ENCODE measurements at places on chromosomes 6 and 20.

DNA sequence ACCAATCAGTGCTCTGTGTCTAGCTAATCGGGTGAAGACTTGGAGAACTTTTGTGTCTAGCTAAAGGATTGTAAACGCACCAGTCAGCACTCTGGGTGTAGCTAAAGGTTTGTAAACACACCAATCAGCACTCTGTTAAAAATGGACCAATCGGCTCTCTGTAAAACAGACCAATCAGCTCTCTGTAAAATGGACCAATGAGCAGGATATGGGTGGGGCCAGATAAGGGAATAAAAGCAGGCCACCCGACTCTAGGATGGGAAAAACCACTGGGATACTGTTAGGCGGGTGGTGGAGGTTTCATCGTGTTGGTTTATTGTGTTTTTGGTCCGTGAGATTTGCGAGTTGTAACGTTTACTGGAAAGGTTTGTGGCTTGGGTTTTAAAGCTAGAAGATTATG, 25.5 kb upstream of the GFOD1 start:
- H3K4me3 ChIP-seq = no peak overlapping the region
- no peaks in the 10 kb centered on the region for H3K36me3 ChIP-seq
- no peak for DNase-seq
- H3K4me1 ChIP-seq = peaks cover 11% of the 10 kb centered on the region

GRCh38 chr6:28865401-28866204, 58.2 kb downstream of the TRIM27 start:
- peak overlapping the region; percentile 78 for H3K27ac ChIP-seq
- no peaks in the 10 kb centered on the region for H3K36me3 ChIP-seq
- peaks cover 23% of the 10 kb centered on the region for H3K4me1 ChIP-seq
- H3K27me3 ChIP-seq = no peaks in the 10 kb centered on the region
- no peak for DNase-seq

DNA sequence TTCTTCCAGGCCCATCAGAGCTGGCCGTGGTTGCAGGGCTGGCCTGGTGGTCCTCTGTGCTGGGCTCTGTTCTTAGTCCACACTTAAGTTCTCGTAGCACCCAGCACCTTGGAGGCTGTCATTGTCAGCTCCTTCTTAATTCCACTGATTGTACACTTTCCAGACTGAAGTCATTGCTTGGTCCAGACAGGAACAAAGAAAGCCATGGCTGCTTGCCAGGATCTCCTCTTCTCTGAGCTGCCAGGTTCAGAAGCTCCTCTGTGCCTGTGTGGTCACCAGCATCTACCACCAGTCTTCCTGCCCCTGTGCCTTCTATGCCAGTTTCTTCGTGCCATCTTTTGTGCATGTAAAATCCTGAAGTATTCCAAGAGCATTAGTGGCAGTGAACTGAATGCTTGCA, 39.5 kb upstream of the PCMTD2 start:
- peaks cover 18% of the 10 kb centered on the region for H3K4me1 ChIP-seq
- H3K27ac ChIP-seq = no peak overlapping the region
- H3K36me3 ChIP-seq = no peaks in the 10 kb centered on the region
- H3K27me3 ChIP-seq = no peaks in the 10 kb centered on the region

DNA sequence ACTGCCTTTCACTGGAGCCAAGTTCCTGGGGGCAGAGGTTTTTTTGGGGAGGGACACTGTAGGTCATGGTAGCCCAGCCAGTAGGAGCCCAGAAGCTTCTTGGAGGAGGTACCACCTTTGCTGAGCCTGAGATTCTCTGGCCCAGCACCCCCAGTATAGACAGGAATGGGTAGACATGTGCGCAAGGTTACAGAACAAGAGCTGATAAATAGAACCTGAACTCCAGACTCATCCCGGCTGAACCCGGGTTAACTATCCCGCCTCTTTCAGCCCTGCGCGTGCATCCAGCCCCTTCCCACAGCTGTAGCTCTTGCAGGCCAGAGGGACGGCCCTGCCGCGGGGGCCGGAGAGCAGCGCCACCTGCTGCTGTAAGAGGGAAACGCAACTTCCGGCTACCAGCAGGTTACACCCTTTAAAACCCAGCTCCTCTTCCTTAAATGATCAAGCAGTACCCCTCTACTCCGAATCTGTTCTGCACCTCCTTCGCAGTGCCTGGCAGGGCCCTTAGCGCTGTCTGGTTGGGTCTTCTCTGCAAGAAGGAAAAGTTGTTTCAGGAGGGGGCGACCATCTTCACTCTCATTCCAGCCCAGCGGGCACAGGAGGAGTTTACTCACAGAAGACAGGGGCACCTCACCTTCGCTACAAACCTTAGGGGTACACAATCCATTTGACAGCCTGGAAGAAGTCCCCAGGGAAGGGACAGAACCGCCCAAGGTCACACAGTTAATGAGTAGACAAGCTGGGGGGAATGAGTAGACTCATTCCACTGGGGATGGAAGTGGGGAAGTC, 7.5 kb downstream of the SRXN1 start:
- H3K36me3 ChIP-seq = no peaks in the 10 kb centered on the region
- no peak overlapping the region for H3K27ac ChIP-seq
- DNase-seq = no peak
- peaks cover 7% of the 10 kb centered on the region for H3K4me1 ChIP-seq
- no peak overlapping the region for H3K4me3 ChIP-seq
- H3K27me3 ChIP-seq = no peaks in the 10 kb centered on the region

GRCh38 chr6:89434150-89434499, 1.2 kb downstream of the ANKRD6 start:
- no peak for DNase-seq
- H3K4me1 ChIP-seq = peaks cover 19% of the 10 kb centered on the region
- no peaks in the 10 kb centered on the region for H3K27me3 ChIP-seq
- H3K4me3 ChIP-seq = peak overlapping the region; percentile 83

DNA sequence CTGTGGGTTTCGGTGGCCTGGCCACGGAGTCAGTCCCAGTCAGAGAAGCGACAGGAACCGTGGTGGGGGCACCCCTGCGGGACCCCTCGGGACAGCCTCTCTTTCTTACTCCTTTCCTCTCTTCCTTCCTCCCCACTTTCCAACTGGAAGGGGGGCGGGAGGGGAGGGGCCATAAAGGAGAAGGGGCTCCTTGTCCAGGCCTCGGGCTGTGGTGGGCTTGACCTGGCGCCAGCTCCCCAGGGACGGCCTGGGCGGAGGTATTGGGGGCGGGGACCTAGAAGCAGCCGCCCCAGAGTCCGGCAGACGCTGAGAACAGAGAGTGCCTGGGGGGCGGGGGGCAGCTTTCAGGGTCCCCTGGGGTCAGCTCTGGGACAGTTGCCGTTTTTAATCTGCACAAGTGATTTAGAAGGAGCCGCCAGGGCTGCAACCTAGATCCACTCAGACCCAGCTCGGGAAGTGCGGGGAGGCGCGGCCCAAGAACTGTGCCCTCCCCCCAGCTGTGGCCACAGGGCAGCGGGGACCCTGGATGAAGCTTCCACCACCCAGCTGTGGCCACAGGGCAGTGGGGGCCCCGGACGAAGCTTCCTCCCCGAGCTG, 6.4 kb upstream of the ABHD16B start:
- no peak for DNase-seq
- no peak overlapping the region for H3K4me3 ChIP-seq
- H3K36me3 ChIP-seq = no peaks in the 10 kb centered on the region
- H3K27me3 ChIP-seq = no peaks in the 10 kb centered on the region

DNA sequence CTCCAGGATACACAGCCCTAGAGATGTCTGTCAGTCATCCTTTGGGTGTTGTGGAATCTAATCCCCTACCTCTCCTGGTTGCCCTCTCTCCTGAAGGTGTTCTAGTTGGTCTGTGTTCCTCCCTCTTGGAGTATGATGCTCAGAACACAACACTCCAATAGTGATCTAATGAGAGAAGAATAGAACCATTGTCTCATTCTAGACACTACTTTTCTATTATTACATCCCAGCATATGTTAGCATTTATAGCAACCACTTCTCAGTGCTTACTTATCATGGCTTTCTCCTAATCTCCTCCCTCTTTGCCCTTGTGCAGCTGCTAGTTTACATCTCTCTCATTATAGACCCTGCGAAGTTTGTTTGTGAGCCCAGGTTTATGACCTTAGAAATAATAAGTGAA, 109.0 kb downstream of the UNC5CL start:
- no peak overlapping the region for H3K4me3 ChIP-seq
- no peaks in the 10 kb centered on the region for H3K4me1 ChIP-seq
- H3K36me3 ChIP-seq = no peaks in the 10 kb centered on the region
- no peak overlapping the region for H3K27ac ChIP-seq
- H3K27me3 ChIP-seq = no peaks in the 10 kb centered on the region
- DNase-seq = no peak

GRCh38 chr20:45545754-45546453, 1.3 kb downstream of the EPPIN start:
- no peak for DNase-seq
- H3K27ac ChIP-seq = no peak overlapping the region
- H3K36me3 ChIP-seq = no peaks in the 10 kb centered on the region
- H3K27me3 ChIP-seq = no peaks in the 10 kb centered on the region
- no peaks in the 10 kb centered on the region for H3K4me1 ChIP-seq

DNA sequence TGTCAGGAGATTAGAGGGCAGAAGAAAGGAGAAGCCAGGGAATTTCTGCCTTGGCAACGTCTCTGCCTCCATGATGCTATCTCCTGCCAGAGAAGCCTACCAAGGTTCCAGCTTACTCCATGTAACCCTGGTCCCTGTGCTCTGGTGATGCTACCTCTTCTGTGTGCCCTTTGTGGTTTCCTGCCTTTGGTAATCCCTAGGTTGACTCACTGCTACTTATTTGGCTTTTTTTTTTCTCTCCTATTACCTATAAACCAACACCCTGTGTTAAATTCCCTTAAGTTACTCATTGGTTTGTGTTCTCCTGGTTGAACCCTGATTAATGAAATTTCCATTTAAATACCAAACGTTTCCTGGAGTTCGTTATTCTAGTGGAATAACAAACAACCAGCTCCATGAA, 527.8 kb upstream of the FLRT3 start:
- H3K4me3 ChIP-seq = no peak overlapping the region
- no peaks in the 10 kb centered on the region for H3K27me3 ChIP-seq
- H3K4me1 ChIP-seq = no peaks in the 10 kb centered on the region

DNA sequence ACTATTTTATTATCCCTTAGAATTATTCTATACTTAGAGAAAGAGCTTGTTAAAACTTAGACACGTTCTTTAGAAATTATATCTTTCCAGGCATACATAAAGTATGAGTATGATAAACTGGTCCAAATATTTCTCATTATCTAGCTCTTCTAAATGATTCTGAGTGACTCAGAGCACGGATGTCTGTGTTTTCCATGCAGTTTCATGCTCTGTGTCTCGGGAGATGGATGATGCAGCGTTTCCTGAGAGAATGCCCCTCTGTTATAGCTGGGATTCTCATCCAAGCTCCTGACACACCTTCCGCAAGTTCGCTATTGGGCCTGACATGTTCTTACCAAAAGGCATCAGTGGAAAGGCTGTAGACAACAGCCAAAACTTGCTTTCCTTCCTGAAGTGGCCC, 19.3 kb downstream of the SIRT5 start:
- no peaks in the 10 kb centered on the region for H3K27me3 ChIP-seq
- H3K36me3 ChIP-seq = peaks cover 44% of the 10 kb centered on the region
- no peaks in the 10 kb centered on the region for H3K4me1 ChIP-seq
- H3K4me3 ChIP-seq = no peak overlapping the region
- no peak for DNase-seq
- no peak overlapping the region for H3K27ac ChIP-seq

All from vagina (tissue), 2 donors.